Cardiac muscle cell (in vitro differentiated cells and primary cell): ENCODE measurements at places on chromosomes 5 and 9. TPM values are rescaled to one million over a fixed set of nuclear protein-coding genes. Genes with fewer than 3 reads are reported as not detected.

Gene WDR38
- not detected in 2 replicates for polyA plus RNA-seq

Gene ELL2
- polyA plus RNA-seq = 18.7 and 36.7 TPM in 2 replicates

Gene CDH12
- 0.56 and 0.97 TPM in 2 replicates for polyA plus RNA-seq

Gene SLC28A3
- polyA plus RNA-seq = 0.70 and 2.1 TPM in 2 replicates

Gene CCDC187
- polyA plus RNA-seq = 0.13 and 0.16 TPM in 2 replicates

Gene TOR1A
- polyA plus RNA-seq = 33.5 and 35.2 TPM in 2 replicates

Gene COL5A1
- polyA plus RNA-seq = 34.5 and 50.7 TPM in 2 replicates

Gene GFPT2
- 39.8 and 64.5 TPM in 2 replicates for polyA plus RNA-seq

Gene PPP3R2
- polyA plus RNA-seq = not detected in 2 replicates

Gene OGN
- polyA plus RNA-seq = 0.27 and 0.35 TPM in 2 replicates

Gene RETREG1
- polyA plus RNA-seq = 39.2 and 46.9 TPM in 2 replicates

Gene ABLIM3
- polyA plus RNA-seq = 1.1 and 2.4 TPM in 2 replicates

Gene NUTM2F
- 0.31 TPM in 1 of 2 replicates, not detected in the other for polyA plus RNA-seq

Gene CHSY3
- polyA plus RNA-seq = 1.7 and 1.8 TPM in 2 replicates

Gene PRRX2
- polyA plus RNA-seq = 3.0 and 9.5 TPM in 2 replicates
